CD4-positive, alpha-beta T cell treated with Interleukin-15 for 4 hours (primary cell): ENCODE measurements at places on chromosomes 6 and 20.
A peak's percentile ranks its signal among the peaks of the same experiment; 100 is the strongest.

DNA sequence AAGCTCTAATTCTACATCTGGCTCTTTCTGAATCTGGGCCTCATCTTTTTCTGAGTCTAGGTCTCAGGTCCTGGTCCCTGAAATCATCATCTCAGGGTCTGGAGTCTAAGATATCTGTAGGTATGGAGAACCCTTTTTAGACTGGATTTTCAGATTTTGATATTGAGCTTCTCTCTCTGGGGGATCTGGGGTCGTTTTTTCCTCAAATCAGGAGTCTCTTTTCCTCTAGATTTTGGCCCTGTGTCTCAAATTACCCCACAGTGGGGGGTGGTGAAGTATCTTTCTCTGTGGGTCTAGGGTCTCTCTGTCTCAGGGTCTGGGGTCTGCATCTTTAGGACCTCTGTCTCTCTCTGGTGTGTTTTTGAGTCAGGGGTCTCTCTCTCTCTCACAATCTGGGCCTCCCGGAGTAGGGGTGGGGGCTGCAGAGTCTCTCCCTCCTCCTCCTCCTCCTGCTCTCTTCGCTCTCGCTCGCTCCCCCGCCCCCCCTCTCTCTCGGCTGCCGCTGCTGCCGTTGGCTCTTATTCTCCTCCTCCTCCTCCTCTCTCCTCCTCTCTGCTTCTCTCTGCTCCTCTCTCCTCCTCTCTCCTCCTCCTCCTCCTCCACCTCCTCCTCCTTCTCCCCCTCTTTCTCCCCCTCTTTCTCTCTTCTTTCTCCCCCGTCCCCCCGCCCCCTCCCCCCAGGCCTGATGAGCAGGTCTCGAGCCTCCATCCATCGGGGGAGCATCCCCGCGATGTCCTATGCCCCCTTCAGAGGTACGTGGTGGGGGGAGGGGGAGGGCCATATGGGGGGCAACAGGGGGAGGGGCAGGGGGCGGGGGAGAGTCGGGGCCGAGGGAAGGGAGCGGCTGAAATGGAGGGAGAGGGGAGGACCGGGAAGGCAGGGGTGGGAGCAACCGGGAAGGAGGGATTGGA is at the start of gene SYNGAP1:
TSS of gene SYNGAP1 (plus strand) at position 486 of the 911 bp plus-strand sequence. CDS start at position 686, 200 bp downstream.
- DNase-seq, result peak; percentile 20

- no peak for DNase-seq
Measured at GRCh38 chr20:4637081-4637797, 84.5 kb upstream of the PRND start.

DNA sequence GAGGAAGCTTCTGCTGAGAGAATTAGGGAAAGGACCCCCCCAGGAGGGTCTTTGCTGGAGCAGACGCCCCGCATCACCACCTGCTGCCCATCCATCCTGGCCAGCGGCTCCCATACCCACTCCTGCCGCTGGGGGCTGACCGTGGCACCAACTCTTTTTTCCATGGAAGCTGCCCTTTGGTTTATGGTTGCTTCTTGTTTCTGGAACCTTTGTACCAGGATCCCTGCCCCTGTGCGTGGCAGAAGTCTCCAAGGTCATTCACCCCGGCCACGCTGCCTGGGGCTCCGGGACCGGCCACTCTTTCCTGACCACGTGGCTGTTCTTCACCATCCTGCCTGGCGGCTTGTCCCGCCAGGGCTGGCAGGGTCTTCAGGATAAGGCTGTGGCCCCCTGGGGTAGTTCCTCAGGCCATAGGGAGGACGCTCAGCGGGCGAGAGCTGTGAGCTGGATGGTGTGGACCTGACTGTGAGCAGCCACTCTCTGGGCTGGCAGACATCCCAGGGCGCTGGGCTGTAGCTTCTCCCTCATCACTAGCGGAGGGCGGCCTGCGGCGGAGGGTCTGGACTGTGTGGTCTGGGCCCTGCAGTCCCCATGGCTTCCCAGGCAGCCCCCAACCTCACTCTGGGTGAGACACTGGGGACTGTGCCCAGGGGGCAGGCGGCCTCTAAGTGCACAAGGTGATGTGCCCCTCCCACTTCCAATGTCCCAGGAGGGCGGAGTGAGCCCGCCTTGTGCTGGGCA is 22.8 kb upstream of the RBBP8NL start:
- no peak for DNase-seq

DNA sequence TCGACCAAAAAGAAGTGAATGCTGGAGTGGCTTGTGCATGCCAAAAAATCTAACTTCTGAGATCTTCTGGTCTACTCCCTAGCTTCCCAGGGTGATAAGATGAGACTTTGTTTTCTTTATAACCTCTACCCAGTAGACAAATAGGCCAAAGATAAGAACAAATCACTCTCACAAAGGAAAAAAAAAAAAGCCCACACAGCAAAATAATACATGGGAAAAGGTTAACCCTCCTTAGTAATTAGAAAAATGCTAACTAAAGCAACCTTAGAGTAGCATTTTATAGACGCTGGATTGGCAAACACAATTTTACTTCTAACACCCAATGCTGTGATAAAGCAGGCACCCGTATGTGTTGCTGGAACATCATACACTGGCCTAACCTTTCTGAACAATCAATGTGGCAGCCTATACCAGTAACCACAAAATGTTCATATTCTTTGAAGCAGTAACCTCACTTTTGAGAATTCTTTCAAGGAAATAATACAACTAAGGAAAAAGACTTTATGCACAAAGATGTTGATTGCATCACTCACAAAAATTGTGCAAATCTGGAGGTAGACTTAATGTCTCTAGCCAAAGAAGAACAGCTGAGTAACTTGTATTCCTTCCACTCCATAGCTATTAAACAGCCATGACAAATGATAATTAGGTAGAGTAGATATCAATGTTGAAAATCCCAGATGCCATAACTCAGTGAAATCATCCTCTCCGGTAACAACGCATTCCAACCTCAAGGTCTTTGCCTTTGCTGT is 116.3 kb upstream of the QKI start:
- no peak for DNase-seq

DNA sequence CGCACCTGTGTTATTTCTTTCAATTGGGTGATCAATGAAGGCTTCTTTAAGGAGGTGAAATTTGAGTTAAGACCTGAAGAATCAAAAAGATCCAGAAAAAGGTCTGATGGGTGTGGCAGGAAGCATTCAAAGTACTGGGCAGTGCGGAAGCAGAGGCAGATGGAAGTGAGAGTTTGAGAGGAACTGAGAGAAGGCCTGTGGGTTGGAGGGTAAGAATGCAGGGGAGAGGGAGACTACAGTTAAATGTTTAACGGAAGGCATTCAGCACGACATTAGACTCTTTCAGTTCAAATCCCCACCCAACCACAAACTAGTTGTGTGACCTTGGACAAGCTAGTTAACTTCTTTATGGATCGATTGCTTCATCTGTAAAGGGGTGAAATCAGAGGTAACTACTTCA is 50.5 kb upstream of the GCM1 start:
- no peak for DNase-seq

DNA sequence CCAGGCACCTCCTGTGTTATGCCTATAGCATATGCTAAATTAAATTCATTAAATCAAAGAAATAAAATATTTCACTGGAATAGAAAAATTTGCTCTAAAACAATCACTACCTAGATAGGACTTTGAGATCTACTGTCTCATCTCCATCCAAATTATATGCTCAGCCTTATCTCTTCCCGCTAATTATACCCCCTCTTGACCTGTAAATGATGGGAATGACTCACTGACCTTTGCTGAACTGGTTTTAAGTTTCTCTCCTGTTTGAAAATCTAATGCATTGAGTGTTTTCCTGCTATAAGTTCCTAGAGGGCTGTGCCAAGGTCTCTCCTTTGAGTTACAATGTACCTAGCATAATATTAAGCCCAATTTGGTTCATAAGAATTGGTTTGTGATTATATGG is 110.1 kb downstream of the BMP2 start:
- no peak for DNase-seq

GRCh38 chr6:91166271-91167046 is 579.6 kb upstream of the MAP3K7 start:
- DNase-seq, result no peak

DNA sequence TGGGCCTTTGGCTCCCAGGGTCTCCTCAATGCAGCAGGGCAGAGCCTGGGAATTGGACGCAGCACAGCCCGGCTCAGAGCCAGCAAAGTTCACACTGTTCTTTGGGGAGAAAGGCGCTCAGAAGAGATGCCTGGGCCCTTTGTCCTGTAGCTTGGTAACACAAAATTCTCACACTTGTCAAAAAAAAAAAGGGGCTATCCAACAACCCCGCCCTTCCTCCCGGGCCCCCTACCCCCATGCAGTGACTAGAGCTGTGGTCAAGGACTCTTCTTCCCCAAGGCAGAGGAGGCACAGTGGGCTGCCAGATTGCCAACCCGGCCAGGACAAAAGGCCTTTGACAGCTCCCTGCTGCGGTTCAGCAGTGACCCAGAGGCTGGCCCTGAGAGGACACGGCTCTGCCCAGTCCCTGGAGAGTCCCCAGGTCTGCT is 2.0 kb downstream of the NKAIN4 start:
- DNase-seq, result no peak

DNA sequence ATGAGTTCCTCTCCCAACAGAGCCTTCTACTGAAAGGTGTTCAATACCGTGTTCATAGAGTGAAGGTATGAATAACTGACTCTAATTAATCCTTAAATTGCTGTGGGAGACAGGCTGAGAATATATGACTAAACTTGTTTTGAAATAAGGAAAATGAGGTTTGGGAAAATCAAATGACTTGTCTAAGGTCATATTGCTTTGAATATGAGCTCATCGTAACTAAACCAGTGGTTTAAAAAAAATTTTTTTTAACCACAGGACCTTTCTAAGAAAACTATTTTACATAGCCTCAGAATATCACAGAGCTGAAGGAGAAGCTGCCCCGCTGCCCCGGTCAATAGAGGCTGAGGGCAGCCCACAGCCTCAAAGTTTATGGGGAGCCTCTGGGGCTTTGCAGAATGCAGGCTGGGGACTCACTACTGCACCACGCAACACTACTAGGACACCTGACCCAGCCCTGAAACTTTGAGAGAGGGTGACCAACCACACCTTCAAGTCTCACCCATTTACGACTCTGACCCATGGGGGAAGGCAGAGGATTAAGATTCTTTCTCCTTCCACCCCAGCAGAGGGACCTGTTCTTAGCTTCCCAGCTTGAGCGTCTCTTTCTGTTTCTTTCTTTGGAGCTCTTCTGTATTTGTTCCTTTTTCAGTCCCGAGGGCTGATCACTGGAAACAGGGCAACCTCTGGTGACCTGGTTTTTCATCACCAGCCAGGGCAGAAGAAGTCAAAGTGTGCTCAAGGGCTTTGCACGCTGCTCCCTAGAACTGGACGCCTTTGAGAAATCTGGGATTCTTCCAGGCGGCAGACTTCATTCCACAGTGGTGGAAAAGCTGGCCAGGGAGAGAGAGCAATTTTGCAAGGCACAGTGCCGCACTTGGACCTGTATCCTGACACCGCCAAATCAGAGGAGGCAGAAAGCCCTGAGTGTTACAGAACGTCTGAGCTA is 220.2 kb downstream of the ATXN1 start:
- DNase-seq, result no peak

GRCh38 chr20:45097485-45098102 is 3.3 kb downstream of the KCNS1 start:
- DNase-seq, result peak; percentile 25

DNA sequence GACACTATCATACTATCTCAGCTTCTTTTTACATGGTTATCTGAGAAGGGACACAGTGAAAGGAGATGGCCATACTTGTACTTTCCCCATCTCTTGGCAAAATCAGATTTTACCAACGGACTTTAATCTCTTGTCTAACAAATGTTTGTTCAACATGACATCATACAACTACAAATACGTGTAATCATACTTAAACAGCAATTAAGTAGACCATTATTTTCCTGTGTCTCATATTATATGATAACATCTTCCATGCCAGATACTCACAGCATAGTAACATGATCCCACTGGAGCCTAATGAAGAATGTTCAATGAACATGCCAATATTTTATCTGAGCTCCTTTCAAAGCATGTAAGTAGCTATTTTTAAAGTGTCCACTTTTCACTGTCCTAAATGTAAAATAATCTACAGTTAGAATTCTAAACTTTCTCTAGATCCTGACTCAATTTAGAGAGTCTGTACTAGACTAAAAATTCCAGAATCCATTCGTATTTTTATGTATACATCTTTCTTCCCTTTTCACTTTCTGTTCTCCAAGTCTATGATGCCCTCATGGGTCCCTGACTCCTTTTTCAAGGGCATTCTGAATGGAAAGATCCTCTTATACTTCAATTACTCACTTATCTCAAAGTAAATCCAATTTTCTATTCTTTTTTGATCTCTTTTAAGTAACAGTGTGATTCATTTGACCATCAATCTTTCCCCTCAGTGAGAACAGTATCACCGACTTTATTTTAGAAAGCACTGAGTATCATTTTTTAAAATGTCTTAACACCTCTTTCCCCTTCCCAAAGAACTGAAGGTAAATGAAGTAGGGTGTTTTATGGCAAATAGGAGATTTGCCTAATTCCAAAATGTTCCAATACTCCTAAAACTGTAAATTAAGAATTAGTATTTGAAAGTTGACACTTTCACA is 133.5 kb downstream of the CDK19 start:
- no peak for DNase-seq

DNA sequence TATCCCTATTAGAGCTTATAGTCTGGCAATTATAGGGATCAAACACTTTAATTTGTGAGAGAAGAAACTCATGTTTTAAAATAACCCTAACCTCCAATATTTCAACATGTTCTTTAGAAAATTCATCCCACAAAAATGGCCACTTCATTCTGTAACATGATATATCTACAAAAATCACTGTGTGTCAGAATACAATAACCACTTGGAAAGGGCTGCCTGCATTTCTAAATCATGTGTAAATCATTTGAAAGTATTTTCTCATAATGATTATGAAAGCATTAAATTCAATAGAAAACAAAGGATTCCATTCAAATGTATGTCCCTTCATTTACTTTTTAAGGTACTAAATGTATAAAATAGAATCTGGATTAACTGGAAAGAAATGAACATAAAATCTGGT is 101.4 kb upstream of the NHSL1 start:
- no peak for DNase-seq

DNA sequence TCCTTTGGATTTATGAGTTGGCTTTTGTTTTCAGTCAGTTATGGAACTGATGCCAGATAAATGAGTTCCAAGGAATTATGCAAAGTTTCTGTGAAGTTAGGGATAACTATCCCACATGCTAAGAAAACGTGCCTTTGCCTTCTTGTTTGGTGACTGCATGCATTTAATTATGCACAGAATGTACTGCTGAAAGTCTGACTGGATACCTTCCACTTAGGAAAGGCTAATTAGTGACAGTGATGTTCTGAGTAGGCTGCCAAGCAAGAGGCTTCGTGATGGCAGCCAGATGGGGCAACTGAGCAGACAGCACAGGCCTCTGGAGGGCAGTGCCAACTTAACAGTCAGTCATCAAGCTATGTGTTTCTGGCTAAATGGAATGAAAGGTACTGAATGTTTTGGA is 289.9 kb downstream of the CD109 start:
- DNase-seq, result no peak

- peak; percentile 43 for DNase-seq
Measured at GRCh38 chr6:14452567-14453527, 335.3 kb downstream of the CD83 start.
